ENCODE measurements at places on chromosomes 11 and 22. TPM values are rescaled to one million over a fixed set of nuclear protein-coding genes. Genes with fewer than 3 reads are reported as not detected.

GRCh38 chr22:43796567-43796966 is 15.5 kb downstream of the EFCAB6 start:
- no peak for DNase-seq
- no peak overlapping the region for H3K4me3 ChIP-seq
- no peak overlapping the region for H3K27ac ChIP-seq
- no peaks in the 10 kb centered on the region for H3K4me1 ChIP-seq
- peaks cover 7% of the 10 kb centered on the region for H3K36me3 ChIP-seq

DNA sequence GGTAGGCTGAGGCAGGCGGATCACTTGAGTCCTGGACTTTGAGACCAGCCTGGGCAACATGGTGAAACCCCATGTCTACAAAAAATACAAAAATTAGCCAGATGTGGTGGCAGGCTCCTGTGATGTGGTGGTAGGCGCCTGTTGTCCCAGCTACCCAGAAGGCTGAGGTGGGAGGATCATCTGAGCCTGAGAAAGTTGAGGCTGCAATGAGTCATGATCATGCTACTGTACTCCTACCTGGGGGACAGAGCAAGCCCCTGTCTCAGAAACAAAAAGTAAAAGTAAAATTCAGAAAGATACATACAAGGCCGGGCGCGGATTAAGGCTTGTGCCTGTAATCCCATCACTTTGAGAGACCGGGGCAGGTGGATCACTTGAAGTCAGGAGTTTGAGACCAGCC is 6.3 kb downstream of the LDHAL6A start:
- no peaks in the 10 kb centered on the region for H3K36me3 ChIP-seq
- H3K27ac ChIP-seq: no peak overlapping the region
- peak; percentile 39 for DNase-seq
- H3K27me3 ChIP-seq: no peaks in the 10 kb centered on the region
- H3K4me3 ChIP-seq: no peak overlapping the region
- peaks cover 5% of the 10 kb centered on the region for H3K4me1 ChIP-seq

- H3K36me3 ChIP-seq: no peaks in the 10 kb centered on the region
- no peak within 1 kb of the TSS for H3K4me3 ChIP-seq
- no peaks in the 10 kb centered on the region for H3K27me3 ChIP-seq
- no peak for DNase-seq
- H3K4me1 ChIP-seq: no peaks in the 10 kb centered on the region
- no peak within 1 kb of the TSS for H3K27ac ChIP-seq
These were observed at the start of gene GRAMD4 for GRCh38 chr22:46619830-46620501. Gene GRAMD4, plus strand, starts transcription at chr22:46620386. Its CDS starts 6,414 bp downstream, at chr22:46626800.

DNA sequence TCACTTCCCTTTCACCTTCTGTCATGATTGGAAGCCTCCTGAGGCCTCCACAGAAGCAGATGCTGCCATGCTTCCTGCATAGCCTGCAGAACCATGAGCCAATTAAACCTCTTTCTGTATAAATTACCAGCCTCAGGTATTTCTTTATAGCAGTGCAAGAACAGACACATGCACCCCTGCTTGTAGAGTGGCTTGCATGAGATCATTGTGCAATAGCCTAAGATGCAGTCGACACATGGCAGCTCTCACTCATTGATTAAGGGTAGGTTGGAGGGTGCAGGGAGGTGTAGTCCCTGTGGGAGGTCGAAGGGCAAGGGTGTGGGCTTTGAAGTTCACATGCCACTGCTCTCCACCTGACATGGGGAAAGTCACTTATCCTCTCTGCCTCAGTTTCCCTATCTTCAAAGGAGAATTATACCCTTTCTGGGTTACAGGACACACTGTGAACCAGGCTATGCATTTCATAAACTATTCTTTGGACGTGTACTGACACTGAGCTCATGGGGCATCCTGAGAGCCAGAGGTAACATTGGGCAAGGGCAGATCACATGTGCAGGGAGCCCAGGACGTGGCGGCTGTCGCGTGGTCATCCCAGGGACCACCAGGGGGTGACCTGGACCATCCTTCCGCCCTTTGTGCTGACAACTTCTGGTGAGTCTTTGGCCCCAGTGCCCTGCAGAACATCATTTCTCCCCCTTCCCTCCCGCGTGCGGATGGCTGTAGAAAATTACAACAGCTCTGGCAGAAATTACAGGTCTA is 69.2 kb upstream of the SHANK2 start:
- H3K4me3 ChIP-seq: no peak overlapping the region
- no peaks in the 10 kb centered on the region for H3K4me1 ChIP-seq
- H3K27ac ChIP-seq: no peak overlapping the region
- H3K27me3 ChIP-seq: peaks cover 17% of the 10 kb centered on the region
- no peak for DNase-seq
- H3K36me3 ChIP-seq: no peaks in the 10 kb centered on the region

DNA sequence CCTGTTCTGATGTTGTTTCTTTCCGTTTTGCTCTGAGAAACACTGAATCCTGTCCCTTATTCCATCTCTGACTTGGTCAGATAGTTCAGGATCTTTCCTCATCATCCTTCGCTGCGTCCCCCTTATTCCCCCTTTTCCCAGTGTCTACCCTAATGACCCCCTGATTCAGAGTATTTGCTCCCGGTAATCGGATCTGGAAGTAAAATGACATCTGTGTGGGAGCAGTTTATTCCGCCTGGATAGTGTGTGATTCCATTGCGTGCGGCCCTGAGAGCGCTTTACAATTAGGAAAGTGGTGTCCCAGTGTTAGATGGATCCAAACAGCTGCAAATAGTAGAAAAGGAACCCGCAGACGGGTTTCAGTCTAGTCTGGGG is 606 bp downstream of the DRG1 start:
- H3K27ac ChIP-seq: peak overlapping the region; percentile 91
- peaks cover 29% of the 10 kb centered on the region for H3K36me3 ChIP-seq
- peaks cover 18% of the 10 kb centered on the region for H3K4me1 ChIP-seq
- no peaks in the 10 kb centered on the region for H3K27me3 ChIP-seq
- H3K4me3 ChIP-seq: peak overlapping the region; percentile 99

- H3K27me3 ChIP-seq: peaks cover 4% of the 10 kb centered on the region
- peaks cover 20% of the 10 kb centered on the region for H3K36me3 ChIP-seq
- H3K4me1 ChIP-seq: peaks cover 46% of the 10 kb centered on the region
- H3K27ac ChIP-seq: no peak overlapping the region
- no peak overlapping the region for H3K4me3 ChIP-seq
These were observed 40.8 kb upstream of the ST14 start for GRCh38 chr11:130118636-130119387.

DNA sequence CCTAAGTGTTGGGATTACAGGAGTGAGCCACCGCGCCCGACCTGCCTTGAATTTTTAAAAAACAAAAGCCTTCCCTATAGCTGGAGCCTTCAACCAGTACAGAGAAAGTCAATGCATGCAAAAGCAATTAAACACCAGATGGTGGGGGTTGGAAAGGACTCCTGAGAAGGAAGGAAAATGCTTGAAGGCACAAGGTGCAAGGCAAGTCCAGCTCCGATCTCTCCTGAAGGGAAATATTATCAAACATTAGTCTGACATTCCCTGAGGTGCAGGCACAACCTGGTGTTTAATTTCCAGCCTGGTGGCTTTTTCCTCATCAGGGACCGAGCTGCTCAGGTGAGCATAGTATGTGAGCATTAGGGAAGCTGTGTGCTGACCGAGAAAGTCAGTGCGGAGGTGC is 12.9 kb upstream of the RAPSN start:
- no peak for DNase-seq
- H3K27ac ChIP-seq: no peak overlapping the region
- no peaks in the 10 kb centered on the region for H3K27me3 ChIP-seq
- no peaks in the 10 kb centered on the region for H3K4me1 ChIP-seq
- peaks cover 7% of the 10 kb centered on the region for H3K36me3 ChIP-seq

GRCh38 chr11:19805376-19805775 is 92.7 kb downstream of the NAV2 start:
- no peak overlapping the region for H3K4me3 ChIP-seq
- H3K36me3 ChIP-seq: no peaks in the 10 kb centered on the region
- H3K27ac ChIP-seq: no peak overlapping the region
- no peaks in the 10 kb centered on the region for H3K4me1 ChIP-seq
- no peak for DNase-seq

DNA sequence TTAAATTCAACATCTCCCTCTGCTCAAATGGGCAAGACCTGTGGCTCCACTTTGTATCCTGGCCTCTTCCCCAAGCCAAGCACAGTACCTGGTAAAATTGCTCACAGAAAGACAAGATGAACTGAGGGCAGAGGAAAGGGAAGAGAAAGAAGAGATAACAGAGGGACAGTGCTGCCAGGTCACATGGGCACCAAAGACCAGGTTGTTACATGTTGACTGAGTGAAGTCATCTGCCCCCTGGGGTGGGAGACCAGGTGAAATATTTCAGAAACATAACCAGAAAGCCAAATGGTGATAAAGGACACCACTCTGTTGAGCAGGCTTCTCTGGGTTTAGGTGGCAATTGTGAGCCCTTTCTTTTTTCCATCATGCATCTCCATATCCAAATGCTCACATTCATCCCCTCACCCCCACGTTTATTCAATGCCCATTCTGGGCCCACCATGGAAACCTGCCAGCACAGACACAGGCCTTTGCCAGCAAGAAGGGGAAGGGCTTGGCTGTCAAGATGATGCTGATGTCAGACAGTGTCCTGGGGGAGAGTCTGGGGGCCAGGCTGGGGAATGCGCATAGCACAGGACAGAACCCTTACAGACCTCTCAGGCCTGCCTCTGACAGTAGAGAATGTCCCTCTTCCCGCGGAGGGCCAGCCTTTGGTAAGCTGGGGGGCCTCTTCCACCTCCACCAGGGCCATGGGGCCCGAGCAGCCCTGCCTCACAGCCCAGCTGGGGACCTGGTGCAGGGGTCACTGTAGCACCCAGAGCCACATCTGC is 51.6 kb downstream of the DGCR2 start:
- peaks cover 11% of the 10 kb centered on the region for H3K4me1 ChIP-seq
- H3K27ac ChIP-seq: no peak overlapping the region
- DNase-seq: no peak

DNA sequence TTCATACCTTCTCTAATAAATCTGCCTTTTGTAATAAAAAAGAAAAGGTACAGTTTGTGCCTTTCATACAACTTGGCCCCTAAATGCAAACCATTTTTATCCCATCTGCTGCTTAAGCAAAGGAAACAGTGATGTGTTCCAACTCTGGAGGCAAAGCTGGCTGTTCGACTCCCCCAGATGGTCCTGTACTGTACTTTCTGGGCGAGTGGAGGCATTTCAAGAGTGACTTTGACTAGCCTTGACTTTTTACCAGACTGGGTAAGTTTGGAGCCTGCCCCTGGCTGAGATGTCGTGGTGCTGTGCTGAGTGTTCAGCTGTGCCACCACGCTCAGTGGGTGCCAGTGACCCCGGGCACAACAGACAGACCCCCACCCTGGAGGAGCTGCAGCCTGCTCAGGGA is 10.2 kb downstream of the MICALL1 start:
- peaks cover 10% of the 10 kb centered on the region for H3K4me1 ChIP-seq
- no peak for DNase-seq
- H3K36me3 ChIP-seq: peaks cover 8% of the 10 kb centered on the region
- H3K27me3 ChIP-seq: no peaks in the 10 kb centered on the region
- H3K27ac ChIP-seq: no peak overlapping the region

DNA sequence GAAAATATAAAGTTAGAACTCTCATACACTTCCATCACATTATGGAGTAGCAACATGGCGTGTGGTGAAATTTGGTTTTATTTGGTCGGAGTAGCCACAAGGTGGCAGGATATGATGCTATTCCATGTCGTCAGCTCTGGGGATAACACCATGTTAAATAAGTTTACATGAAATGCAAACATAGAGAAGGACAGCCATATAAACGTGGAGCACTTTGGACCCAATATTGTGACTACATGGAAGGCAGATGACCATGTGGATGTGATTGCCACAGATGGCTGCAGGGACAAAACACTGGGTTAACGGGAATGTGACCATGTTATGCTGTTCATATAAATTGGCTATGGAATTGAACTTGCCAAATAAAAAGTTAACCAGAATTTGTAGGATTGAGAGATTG is 21.0 kb downstream of the OR5M11 start:
- H3K27ac ChIP-seq: no peak overlapping the region
- no peaks in the 10 kb centered on the region for H3K36me3 ChIP-seq
- H3K4me1 ChIP-seq: no peaks in the 10 kb centered on the region

DNA sequence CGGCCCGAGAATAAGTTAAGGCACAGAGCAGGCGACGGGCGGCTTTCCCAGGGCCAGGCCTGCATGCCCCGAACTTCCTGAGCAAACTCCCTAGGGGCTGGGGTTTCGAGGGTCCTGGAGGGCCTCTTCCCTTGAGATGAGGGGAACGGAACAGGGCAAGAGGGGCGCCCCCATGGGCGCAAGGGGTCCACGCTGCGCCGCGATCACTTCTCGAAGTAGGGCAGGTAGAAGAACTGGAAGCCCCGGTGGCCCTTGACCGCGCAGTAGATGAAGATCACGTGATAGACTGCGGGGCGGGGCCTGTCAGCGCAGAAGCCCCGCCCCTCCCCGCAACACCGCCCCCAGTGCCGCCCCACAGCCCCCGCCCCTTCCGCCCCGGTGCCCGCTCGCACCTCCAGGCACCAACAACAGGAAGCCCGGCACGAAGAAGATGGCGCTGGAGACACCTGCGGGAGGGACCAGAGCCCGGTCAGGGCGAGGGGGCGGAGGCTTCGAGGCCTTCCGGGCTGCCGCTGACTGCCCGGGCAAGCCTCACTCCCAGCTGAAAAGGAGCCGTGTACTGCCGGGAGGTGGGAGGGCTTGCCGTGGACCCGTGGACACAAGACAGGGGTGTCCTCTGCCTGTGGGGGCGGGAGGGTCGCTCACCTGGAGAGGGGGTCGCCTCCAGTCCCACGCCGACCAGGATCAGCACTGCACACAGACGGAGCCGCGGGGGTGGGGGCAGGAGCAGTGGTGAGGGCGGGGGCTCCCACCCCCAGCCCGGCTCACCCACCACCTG is 4.5 kb downstream of the TMEM134 start:
- H3K36me3 ChIP-seq: peaks cover 9% of the 10 kb centered on the region
- H3K27me3 ChIP-seq: no peaks in the 10 kb centered on the region
- peak overlapping the region; percentile 84 for H3K4me3 ChIP-seq
- peak; percentile 97 for DNase-seq

DNA sequence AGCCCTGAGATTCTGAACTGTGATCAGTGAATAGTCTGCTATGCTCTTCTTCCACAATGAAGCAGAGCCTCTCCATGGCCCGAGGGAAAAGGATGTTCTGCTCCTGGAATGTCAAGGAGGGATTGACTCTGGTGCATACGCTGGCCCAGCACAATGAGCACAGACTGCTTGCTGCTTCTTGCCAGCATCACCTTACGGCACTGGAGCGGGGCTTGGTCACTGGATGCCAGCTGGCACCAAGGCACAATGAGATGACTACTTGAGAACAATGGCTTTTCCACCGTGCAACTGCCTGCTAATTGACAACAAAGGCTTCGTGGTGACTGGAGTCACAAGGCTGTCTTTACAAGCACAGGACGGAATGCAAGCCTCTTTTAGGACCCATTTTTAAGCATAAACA is 139.2 kb downstream of the DSCAML1 start:
- H3K27me3 ChIP-seq: no peaks in the 10 kb centered on the region
- no peak overlapping the region for H3K4me3 ChIP-seq
- H3K36me3 ChIP-seq: no peaks in the 10 kb centered on the region
- DNase-seq: no peak

The NDUFS3 gene
- 108 TPM for total RNA-seq

The RASD2 gene
- total RNA-seq: 0.09 TPM

The ZP1 gene
- not detected for total RNA-seq

The PATE4 gene
- not detected for total RNA-seq

The DERL3 gene
- total RNA-seq: 5.7 TPM

The BATF2 gene
- total RNA-seq: not detected

The VWA5A gene
- 8.8 TPM for total RNA-seq

The POGLUT3 gene
- total RNA-seq: 4.7 TPM

The APOL1 gene
- total RNA-seq: 32.0 TPM

The SLC36A4 gene
- total RNA-seq: 13.9 TPM

The SYCE3 gene
- 3.8 TPM for total RNA-seq
